ENCODE measurements at places on chromosomes 11 and 22.

GRCh38 chr11:125314276-125315078 is 149.9 kb downstream of the PKNOX2 start:
- no peak for DNase-seq

GRCh38 chr11:125941619-125942611 is 3.9 kb upstream of the VSIG10L2 start:
- DNase-seq, result no peak

- peak; percentile 1 for DNase-seq
These were observed 31.1 kb downstream of the UQCR10 start for GRCh38 chr22:29798318-29798717.

- DNase-seq, result no peak
These were observed 9.9 kb upstream of the RASL10A start for GRCh38 chr22:29325356-29325755.

- peak; percentile 80 for DNase-seq
These were observed 3.1 kb downstream of the CBX6 start for GRCh38 chr22:38868886-38869381.

- DNase-seq, result no peak
These were observed 20.3 kb downstream of the GRAMD4 start for GRCh38 chr22:46640293-46641055.

- DNase-seq, result peak; percentile 42
These were observed 42.1 kb upstream of the ISX start for GRCh38 chr22:35023692-35024363.

DNA sequence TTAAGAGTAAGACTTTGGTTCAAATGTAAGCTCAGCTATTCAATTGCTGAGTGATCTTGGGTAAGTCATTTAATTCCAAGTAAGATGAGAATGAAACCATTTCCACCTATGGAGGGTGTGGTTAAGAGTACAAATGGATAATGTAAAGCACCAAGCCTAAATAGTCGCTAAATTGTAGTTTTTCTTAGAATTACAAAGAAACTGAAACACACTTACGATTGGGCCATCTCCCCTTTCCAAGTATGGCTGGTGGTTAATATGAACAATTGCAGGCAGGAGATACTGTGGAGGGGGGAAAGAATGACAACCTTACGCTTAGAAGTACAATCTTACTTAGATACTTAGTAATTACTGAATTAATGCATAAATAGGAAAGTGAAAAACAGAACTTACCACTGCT is 8.2 kb downstream of the DDX17 start:
- DNase-seq, result no peak

GRCh38 chr11:129973809-129974208 is 28.8 kb downstream of the PRDM10 start:
- DNase-seq, result no peak

- no peak for DNase-seq
These were observed 11.7 kb upstream of the COMT start for GRCh38 chr22:19929586-19930550.

DNA sequence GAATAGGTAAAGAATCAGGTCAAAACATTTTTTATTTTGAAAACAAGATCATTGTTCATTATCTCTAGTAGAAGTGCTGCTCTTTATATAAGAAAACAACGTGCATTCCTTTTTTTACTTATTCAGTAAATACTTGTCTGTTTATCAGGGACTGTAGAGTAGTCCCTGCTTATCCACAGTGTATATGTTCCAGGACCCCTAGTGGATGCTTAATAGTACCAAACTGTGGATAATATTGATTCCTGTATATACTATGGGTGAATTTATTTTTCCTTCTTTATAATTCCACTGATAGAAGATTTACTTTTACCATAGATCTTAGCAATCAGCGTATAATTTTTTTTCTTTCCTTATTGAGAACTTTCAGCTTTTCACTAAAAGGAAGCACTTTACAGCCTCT is 32.6 kb downstream of the CEP295 start:
- DNase-seq, result no peak
